A172 (cell line): ENCODE measurements at places on chromosomes 16 and 17. TPM values are rescaled to one million over a fixed set of nuclear protein-coding genes. Genes with fewer than 3 reads are reported as not detected.
A peak's percentile ranks its signal among the peaks of the same experiment; 100 is the strongest.

DNA sequence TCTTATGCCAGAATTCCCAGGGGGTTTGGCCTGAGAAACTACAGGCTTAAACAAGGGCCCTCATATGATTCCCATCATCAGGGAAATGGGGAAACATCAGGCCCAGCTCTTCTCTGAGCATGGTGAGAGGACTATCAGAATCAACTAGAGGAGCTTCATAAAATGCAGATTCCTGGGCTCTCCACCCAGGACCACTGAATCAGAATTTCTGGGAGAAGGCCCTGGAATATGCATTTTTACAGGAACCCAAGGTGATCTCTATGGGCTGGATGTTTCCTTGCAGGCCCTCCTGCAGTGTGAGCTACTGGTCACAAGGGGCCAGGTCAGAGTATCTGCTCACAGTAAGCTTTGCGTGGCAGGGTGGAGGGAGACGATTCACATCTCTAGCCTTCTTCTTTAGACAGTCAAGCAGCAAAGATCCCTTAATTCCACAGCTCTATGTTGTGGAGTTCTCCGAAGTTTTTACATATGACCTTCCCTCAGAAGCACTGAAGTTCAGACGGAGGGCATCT lies 38.8 kb upstream of the HOXB13 start:
- DNase-seq: no peak

DUXB gene
- not detected in 2 replicates for total RNA-seq

DNA sequence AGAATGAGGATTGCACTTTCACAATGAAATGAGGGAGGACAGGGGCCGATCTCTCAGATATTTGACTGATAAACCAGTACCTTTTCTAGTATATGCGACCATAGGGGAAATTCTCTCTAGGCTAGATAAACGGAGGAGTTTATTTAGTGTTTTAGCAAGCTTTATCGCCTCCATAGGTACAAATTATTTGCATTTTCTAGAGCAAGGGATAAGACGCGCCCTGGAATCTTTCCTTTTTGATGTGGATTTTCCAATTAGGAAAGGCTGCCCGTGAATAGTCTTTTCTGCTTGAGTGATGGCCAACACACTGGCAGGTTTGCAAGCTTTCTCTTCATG lies 351 bp upstream of the GDPD1 start:
- DNase-seq: peak; percentile 7

DNA sequence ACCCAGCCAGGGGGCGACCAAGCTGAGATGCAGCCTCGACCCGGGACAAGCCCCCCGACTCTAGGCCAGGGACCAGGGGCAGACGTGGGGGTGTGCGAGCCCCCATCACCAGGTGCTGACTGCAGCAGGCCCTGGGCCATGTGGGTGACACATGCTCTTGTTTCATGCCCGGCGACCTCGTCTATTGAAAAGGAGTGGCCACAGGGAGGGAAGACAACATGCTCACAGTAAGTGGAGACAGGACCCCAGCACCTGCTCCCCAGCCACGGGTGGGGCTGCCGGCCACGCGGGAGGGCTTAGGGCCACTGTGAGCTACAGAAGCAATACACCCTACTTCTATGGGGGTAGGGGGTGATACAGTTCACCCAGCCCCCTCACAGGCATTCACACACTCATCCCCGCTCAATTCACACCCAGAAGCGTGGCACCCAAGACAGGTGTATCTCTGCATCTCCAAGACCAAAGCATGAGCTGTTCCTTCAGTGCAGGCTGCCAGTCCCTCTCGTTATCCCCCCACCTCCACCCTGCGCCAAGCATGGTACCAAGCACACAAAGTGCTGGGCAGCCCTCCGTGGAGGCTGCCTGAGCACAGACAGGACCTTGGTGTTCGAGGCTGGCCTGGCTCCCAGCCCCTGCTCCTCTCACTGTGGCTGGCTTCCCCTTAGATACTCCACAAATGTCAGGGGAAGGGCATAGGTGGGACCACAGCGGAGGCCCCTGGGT lies 13.6 kb downstream of the VASN start:
- no peak for DNase-seq

CX3CL1 gene
- 0.79 and 0.88 TPM in 2 replicates for total RNA-seq

DNA sequence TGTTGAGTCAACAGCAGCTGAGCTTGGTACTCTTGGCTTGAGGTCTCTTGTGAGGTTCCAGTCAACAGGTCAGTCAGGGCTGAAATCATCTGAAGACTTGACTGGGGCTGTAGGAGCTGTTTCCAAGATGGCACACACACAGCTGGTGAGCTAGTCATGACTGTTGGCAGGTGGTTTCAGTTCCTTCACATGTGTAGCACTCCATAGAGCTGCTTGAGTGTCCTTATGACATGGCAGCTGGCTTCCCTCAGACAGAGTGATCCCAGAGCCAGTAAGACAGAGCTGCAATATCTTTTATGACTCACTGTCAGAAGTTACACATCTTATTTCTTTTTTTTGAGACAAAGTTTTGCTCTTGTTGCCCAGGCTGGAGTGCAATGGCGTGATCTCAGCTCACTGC lies 19.5 kb upstream of the GAS7 start:
- DNase-seq: no peak

DNA sequence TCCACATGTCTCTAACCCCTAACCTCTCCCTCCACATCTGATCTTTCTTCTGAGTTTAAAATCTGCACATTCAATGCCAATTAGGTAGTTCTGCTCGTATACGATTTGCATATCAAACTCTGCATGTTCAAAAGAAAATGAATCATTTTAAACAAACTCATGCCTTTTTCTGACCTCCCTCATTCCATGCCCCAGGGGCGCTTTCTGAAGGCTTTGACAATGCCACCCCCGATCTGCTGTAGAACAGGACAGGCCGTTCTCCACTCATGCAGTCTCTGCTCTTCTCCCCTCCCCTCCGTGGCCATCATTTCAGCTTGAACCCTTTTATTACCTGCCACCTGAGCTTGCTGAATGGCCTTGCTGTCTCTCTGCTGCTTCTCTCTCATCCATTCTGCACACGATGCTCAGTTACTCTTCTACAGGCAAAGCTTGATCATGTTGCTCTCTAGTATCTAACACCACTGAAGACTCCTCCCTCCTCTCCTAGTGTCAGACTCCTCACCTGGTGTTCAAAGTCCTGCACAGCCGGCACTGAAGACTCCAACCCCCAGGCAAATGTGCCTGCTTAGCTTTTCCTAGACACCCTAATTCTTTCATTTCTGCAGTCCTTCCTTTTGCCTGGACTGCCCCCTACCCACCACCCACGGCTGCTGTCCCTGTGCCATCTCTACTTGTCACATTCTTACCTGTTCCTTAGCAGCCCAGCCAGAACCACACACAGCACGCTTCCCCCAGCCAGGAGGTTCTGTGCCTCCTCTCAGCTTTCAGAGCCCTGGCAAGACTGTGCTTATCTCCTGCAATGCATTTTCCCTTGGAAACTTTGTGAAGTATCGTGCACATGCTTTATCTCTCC lies 6.2 kb downstream of the TMEM238L start:
- DNase-seq: no peak
